A549 treated with CpdA at 1 μM for 4 hours (cell line): ENCODE measurements at places on chromosomes 16 and 17. TPM values are rescaled to one million over a fixed set of nuclear protein-coding genes. Genes with fewer than 3 reads are reported as not detected.

Gene TCAP
- total RNA-seq = 0.64 to 1.7 TPM (median 1.1 TPM) in 5 replicates

Gene SEZ6L2
- total RNA-seq = 16.5 to 25.6 TPM (median 21.2 TPM) in 5 replicates

Gene SNTB2
- total RNA-seq = 5.4 to 7.2 TPM (median 6.7 TPM) in 5 replicates

Gene TMEM238L
- not detected in 5 replicates for total RNA-seq

Gene IRX6
- total RNA-seq = not detected in 5 replicates

Gene RRAD
- total RNA-seq = 7.2 to 19.8 TPM (median 11.7 TPM) in 5 replicates

Gene CD300LB
- 0.06 to 0.22 TPM (median 0.09 TPM) in 3 of 5 replicates, not detected in the others for total RNA-seq

Gene CFAP119
- total RNA-seq = 4.5 to 9.7 TPM (median 9.0 TPM) in 5 replicates

Gene ERCC4
- 4.2 to 8.6 TPM (median 7.1 TPM) in 5 replicates for total RNA-seq

Gene TTYH2
- total RNA-seq = 1.6 to 2.0 TPM (median 1.9 TPM) in 5 replicates

Gene DNAJA3
- 58.0 to 78.6 TPM (median 76.4 TPM) in 5 replicates for total RNA-seq

Gene CCL3
- not detected in 5 replicates for total RNA-seq

Gene HEATR3
- total RNA-seq = 13.1 to 16.7 TPM (median 14.8 TPM) in 5 replicates

Gene ABI3
- total RNA-seq = 0.02 TPM in 1 of 5 replicates, not detected in the others

Gene PLEKHM1
- total RNA-seq = 23.2 to 28.0 TPM (median 24.6 TPM) in 5 replicates

Gene NQO1
- 2,543 to 2,775 TPM (median 2,639 TPM) in 5 replicates for total RNA-seq

Gene TRAF7
- total RNA-seq = 42.3 to 59.0 TPM (median 51.2 TPM) in 5 replicates

Gene ATAD5
- total RNA-seq = 3.5 to 6.9 TPM (median 4.3 TPM) in 5 replicates

Gene TBC1D3H
- not detected in 5 replicates for total RNA-seq

Gene SSTR5
- 0.26 to 0.36 TPM (median 0.26 TPM) in 3 of 5 replicates, not detected in the others for total RNA-seq

Gene TRPV2
- 0.42 to 0.69 TPM (median 0.59 TPM) in 5 replicates for total RNA-seq

Gene CACNG1
- 0.13 to 0.20 TPM (median 0.14 TPM) in 3 of 5 replicates, not detected in the others for total RNA-seq

Gene TOM1L1
- total RNA-seq = 34.2 to 46.0 TPM (median 38.9 TPM) in 5 replicates

Gene PRSS36
- total RNA-seq = 0.35 to 1.1 TPM (median 0.70 TPM) in 5 replicates
